ENCODE measurements at places on chromosomes 3 and 15.

- DNase-seq = no peak
Measured at GRCh38 chr3:152606146-152606545, 228.8 kb upstream of the P2RY1 start.

DNA sequence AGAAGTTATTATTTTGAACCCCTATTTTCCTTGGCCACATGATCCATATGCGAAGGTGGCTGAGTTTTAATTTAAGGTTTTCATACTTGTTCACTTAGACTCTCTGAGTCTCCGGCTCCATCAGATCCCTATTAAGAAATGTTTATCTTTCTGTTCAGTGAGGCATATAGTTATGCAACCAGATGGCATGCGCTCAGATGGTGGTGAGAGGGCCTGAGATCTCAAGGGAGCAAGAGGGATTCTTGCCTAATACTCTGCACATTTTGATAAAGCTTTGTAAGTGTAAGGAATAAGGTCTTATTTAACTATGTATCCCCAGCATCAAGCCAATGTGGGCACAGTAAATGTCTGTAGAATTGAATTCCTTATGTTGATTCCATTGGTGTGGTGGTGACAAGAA is 78.9 kb upstream of the DPH6 start:
- DNase-seq = no peak

GRCh38 chr3:195897853-195898415 is 10.4 kb downstream of the TNK2 start:
- DNase-seq = no peak

DNA sequence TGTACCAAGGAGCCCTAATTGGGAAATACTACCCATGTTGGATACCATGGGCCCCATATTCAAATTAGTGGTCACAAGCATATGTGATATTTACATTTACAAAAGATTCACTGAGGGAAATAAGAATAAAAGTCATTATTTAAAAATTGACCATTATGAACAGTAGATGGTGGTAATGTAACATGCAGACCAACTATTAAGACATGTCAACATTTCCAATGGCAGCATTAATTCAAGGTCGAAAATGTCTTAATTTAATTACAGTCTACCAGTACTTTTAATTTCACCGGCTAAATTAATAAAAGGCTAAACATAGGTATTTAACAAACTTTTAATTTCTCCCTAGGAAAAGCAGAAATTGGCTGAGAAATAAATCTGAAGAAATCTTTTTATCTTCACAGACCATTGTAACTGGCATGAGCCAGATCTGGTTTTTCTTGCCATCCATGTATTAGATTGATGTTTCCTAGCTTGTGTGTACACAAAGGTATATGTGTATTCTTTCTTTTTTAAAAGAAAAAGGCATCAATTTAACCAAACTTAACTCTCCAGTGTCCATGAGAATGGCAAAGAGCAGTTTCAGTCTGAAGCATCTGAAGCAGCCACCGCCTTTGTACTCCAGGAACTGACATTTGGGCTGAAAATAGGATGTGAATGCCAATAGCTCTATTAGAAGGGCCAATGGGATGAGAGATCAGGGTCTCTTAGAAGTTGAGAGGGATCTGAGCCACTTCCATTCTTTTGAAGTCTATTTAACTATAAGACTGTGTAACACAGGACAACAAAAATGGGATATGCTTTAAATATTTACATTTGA is 26.6 kb downstream of the NEK11 start:
- no peak for DNase-seq

- no peak for DNase-seq
Measured at GRCh38 chr15:69704700-69705099, 252.1 kb downstream of the RPLP1 start.
